ENCODE measurements at places on chromosomes 16 and 17.

GRCh38 chr16:87689956-87690465, 75.8 kb downstream of the KLHDC4 start:
- no peak for DNase-seq
- H3K4me3 ChIP-seq, result no peak overlapping the region
- H3K27me3 ChIP-seq, result no peaks in the 10 kb centered on the region
- H3K27ac ChIP-seq, result no peak overlapping the region
- no peaks in the 10 kb centered on the region for H3K36me3 ChIP-seq

GRCh38 chr16:84464116-84464515, 40.3 kb downstream of the MEAK7 start:
- H3K36me3 ChIP-seq, result no peaks in the 10 kb centered on the region
- no peak overlapping the region for H3K4me3 ChIP-seq
- H3K27me3 ChIP-seq, result no peaks in the 10 kb centered on the region
- H3K4me1 ChIP-seq, result no peaks in the 10 kb centered on the region
- no peak overlapping the region for H3K27ac ChIP-seq
- no peak for DNase-seq

DNA sequence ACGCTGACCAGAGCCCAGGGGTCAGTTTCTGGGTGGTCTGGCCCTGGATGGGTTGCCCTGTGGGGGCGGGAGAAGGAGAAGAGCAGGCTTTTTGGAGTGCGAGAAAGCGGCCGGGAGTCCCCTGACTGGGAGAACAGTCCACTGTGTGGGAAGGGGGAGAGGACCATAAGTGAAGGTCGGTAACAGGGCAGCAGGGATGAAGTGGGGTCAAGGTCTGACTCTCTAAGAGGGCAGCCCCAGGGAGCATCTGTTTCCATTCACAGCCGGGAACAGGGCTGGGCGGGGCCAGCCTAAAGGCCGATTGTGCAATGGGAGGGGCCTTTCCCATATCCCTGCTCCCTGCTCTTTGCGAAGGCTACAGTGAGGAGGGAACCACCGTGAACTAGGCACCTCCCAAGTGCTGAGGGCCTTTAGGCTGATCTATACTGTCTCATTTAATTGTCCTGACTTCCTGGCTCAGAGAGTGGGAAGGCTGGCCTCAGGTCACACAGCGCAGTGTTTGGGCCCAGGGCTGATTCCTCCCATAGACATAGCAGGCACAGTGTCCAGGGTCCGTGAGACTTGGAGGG, 10.4 kb upstream of the WFDC1 start:
- DNase-seq, result peak; percentile 90
- no peaks in the 10 kb centered on the region for H3K36me3 ChIP-seq
- H3K27ac ChIP-seq, result peak overlapping the region; percentile 0
- peaks cover 17% of the 10 kb centered on the region for H3K4me1 ChIP-seq

DNA sequence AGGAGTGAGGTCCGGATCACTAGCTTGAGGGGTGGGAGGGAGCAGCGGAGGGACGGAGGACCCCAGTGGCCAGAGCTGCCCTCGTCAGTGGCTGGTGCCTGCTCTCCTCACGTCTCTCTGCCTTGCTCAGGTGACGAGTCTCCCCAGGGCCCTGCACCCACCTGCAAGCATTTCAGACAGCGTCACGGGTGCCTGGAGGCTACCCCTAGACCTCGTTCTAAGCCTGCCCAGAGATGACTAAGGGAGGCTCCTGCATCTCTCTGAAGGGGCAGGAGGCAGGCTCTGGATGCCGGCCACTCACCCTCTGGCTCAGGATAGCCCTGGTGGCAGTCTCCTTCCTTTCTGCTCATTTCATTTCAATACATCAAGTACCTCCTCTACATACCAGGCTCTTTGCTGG, 68.8 kb downstream of the MRC2 start:
- no peak overlapping the region for H3K27ac ChIP-seq
- no peaks in the 10 kb centered on the region for H3K36me3 ChIP-seq
- no peak for DNase-seq
- peaks cover 14% of the 10 kb centered on the region for H3K4me1 ChIP-seq
- no peaks in the 10 kb centered on the region for H3K27me3 ChIP-seq

- H3K4me1 ChIP-seq, result no peaks in the 10 kb centered on the region
- no peak overlapping the region for H3K4me3 ChIP-seq
- H3K27ac ChIP-seq, result no peak overlapping the region
- DNase-seq, result no peak
Observed at GRCh38 chr16:21100447-21100846, 50.2 kb downstream of the DNAH3 start.

DNA sequence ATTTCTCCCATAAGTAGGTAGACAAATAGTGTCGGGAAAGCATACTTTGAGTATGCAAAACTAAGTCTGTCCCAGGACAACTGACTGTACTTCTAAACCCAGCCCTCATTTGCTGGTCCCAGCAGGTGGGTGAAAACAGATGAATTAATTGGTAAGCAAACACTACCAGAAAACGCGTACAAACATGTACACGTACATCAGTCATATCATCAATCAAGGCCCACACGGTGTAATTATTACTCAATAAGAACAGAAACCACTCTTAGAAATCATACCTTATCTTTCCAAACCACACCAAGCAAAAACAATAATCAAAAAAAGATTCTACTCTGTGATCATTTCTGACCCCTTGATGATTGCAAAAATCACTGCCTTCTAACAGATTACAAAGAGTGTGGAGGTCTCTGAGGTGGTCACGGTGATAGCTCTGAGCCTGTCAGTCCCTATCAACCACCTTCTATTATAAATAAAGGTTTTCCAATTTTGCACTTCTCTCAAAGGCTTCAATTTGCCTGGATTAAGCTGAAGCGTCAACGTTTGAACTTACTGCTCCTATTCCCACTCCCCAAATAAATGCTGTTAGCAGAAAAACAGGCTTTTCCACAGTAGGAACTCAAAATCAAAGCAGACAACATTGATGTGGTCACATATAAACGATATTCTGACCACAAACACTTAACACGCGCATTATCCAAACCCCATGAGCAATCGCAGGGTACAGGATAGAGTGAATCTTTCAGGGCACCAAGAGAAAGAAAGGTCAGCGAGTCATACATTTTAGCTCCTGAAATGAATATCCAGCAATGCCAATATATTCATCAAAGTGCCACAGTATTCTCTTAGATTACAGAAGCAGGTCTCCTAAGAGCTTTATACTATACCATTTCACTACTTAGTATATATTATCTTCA, 211.9 kb downstream of the STX8 start:
- H3K4me3 ChIP-seq, result no peak overlapping the region
- no peak for DNase-seq
- peaks cover 4% of the 10 kb centered on the region for H3K4me1 ChIP-seq

DNA sequence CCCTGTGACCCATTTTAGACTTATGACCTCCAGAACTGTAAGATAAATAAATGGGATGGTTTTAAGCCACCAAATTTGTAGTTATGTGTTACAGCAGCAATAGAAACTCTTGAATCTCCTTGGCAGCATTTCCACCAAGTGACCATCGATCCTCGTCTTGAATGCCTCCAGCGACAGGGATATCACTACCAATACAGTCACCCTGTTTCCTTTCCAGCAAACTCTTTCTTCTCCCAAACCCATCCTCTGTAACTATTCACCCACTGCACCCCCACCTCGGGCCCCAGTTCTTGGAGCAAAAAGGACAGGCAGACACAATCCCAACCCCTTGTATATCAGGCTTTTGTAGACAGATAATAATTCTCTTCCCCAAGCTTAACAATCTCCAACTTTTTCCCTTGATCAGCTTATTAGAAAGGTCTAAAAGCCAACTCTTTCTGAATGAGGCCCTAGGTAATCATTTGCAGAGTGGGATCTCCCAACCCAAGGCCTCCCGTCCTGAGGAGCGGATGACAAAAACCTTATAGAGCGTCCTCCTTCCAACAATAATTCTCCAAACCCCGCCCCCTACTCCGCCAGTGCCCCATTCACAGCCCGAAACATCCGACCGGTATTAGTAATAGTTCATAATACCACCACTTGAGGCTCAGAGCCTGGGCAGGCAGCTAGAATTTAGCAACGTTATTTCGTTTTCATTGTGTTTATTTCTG, 14.7 kb upstream of the PLLP start:
- H3K36me3 ChIP-seq, result no peaks in the 10 kb centered on the region
- H3K27me3 ChIP-seq, result no peaks in the 10 kb centered on the region
- H3K4me1 ChIP-seq, result no peaks in the 10 kb centered on the region
- peak overlapping the region; percentile 54 for H3K27ac ChIP-seq
- no peak for DNase-seq

DNA sequence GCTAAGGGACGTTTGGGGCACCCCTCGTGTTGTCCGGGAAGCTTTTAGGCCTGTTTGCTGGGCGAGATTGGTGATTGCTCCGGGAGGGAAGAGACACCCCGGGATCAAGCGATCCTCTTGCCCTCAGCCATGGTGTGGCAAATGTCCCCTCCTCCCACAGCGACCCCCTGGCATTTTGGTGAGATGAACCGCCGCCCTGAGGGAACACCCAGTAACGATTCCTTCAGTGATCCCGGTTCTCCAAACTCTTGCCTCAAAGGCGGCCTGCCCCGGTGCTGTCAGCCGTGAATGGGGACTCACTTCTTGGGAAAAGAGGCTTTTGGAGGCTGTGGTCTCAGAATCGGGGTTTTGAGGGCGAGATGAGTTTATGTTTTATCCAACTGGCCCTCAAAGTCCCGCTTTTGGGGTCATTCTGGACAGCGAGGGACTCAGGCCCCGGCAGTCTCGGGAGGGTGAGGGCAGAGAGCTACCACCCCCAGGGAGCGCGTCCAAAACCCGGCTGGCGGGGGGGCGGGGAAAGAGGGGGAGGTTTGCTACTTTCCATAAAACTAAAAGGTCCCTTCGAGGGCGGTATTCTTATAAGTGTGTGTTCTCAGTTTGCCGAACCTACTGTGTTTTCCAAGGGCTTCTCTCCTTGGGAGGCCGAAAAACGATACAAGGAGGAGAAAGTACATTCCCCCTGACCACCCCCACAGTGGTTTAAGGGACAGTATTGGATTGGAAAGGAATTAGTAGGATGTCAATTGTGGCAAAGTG, 232.7 kb downstream of the MRTFB start:
- H3K27me3 ChIP-seq, result no peaks in the 10 kb centered on the region
- H3K4me3 ChIP-seq, result peak overlapping the region; percentile 75
- H3K36me3 ChIP-seq, result no peaks in the 10 kb centered on the region
- peaks cover 8% of the 10 kb centered on the region for H3K4me1 ChIP-seq
- no peak for DNase-seq

GRCh38 chr17:73423159-73423715, 111.4 kb upstream of the CDC42EP4 start:
- no peaks in the 10 kb centered on the region for H3K4me1 ChIP-seq
- H3K27ac ChIP-seq, result no peak overlapping the region
- DNase-seq, result no peak
- H3K27me3 ChIP-seq, result no peaks in the 10 kb centered on the region
- H3K4me3 ChIP-seq, result no peak overlapping the region
- H3K36me3 ChIP-seq, result no peaks in the 10 kb centered on the region

DNA sequence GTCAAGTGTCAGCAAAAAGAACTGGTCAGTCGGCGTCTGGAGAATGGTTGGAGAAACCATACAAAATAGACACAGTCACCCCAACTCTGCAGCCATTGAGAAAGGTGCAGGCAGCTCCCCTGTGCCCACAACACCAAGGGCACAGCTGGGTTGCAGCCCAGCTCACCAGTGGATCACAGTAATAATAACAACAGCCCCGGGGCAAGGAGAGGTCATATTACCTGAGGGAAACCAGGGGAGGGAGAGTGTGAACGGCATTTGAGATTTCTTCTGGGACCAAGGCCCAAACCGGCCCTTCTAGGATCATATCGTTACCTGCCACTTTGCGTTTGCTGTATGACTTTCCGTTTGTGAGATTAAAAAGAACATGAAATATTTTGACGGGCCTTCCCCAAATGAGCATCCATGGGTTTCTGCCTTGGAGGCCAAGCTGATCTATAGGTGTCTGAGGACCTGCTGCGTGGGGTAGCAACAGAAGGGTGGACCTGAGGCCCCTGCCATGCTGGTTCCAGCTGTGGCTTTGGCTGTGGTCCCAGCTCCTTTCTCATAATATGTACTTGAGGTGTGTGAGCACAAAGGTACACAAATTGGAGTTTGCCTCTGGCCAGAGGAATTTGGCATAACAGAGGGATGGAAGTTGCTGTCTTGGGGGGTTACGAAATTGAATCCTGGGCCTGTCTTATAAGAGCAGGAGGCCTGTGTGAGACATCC, 154.6 kb downstream of the CMIP start:
- H3K27me3 ChIP-seq, result no peaks in the 10 kb centered on the region
- H3K4me1 ChIP-seq, result peaks cover 11% of the 10 kb centered on the region
- DNase-seq, result no peak
- H3K27ac ChIP-seq, result no peak overlapping the region
- no peaks in the 10 kb centered on the region for H3K36me3 ChIP-seq

DNA sequence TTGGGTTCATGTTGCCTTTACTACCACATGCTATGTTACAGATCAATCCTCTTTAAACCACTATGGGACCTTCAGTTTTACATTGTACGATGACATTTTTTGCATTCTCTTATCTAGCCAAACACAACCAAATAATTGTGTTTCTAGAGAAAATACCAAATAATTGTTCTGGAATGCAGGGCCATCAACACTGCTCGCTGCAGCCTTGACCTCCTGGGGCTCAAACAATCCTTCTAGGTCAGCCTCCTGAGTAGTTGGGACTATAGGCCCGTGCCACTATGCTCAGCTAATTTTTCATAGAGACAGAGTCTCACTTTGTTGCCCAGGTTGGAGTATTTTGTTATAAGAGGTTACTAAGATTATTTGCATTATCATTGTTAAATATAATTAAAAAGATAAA, 237.5 kb upstream of the PMFBP1 start:
- peaks cover 2% of the 10 kb centered on the region for H3K4me1 ChIP-seq
- no peak overlapping the region for H3K27ac ChIP-seq
- H3K27me3 ChIP-seq, result peaks cover 2% of the 10 kb centered on the region
- H3K36me3 ChIP-seq, result no peaks in the 10 kb centered on the region

DNA sequence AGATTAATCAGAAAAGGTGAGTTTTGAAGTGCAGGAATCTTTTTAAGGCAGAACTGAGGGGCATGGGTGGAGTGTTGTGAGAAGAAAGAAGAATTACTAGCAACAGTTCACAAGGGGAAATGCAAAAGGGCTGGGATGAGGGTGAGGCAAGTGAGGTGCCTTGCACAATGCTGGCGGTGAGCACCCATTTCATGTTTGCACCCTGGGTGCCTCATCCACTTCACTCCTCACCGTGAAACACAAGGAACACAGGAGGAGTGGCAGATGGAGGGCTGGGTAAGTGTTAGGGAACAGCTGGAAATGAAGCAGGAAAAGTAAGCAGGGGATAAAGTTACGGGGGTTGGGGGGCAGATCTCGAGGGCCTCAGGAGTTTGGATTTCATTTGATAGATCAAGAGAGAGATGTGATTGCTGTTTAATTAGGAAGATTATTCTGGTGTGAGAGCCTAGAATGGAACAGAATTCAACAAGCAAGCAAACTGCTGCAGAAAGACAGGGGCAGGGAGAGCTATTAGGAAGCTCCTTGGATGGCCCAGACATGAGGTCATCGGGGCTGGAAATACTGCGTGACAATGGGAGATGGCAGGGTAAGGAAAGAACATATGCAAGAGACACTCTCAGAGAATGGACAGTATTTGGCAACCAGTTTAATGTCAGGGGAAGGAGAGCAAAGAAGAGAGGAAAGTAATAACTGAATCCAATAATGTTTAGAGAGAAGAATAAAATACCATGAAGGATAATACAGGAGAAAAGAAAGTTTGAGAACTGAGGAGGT, 8.3 kb upstream of the HEATR6 start:
- H3K4me1 ChIP-seq, result no peaks in the 10 kb centered on the region
- DNase-seq, result no peak
- no peaks in the 10 kb centered on the region for H3K27me3 ChIP-seq
- H3K27ac ChIP-seq, result no peak overlapping the region
- no peak overlapping the region for H3K4me3 ChIP-seq
- no peaks in the 10 kb centered on the region for H3K36me3 ChIP-seq

GRCh38 chr16:24228514-24228913, 27.6 kb upstream of the CACNG3 start:
- H3K36me3 ChIP-seq, result no peaks in the 10 kb centered on the region
- no peak overlapping the region for H3K4me3 ChIP-seq
- H3K27me3 ChIP-seq, result no peaks in the 10 kb centered on the region
- H3K27ac ChIP-seq, result no peak overlapping the region
- no peak for DNase-seq
